Right lung (tissue), 10 donors: ENCODE measurements at places on chromosomes 4 and X. TPM values are rescaled to one million over a fixed set of nuclear protein-coding genes. Genes with fewer than 3 reads are reported as not detected.

The ZDHHC15 gene
- polyA plus RNA-seq, result 7.8 TPM

The ZNF81 gene
- 7.1 TPM for polyA plus RNA-seq

The F9 gene
- polyA plus RNA-seq, result not detected

The CSAG2 gene
- not detected for polyA plus RNA-seq

The PHOX2B gene
- polyA plus RNA-seq, result 0.08 TPM

The CORIN gene
- 3.4 TPM for polyA plus RNA-seq

The NXF2B gene
- 0.76 TPM for polyA plus RNA-seq

The SMARCA5 gene
- polyA plus RNA-seq, result 234 TPM

The PPP2R2C gene
- polyA plus RNA-seq, result 0.22 TPM

The XPNPEP2 gene
- polyA plus RNA-seq, result 8.3 TPM

The MAGEC1 gene
- polyA plus RNA-seq, result not detected

The ADAM29 gene
- 0.10 TPM for polyA plus RNA-seq

The HPGD gene
- 128 TPM for polyA plus RNA-seq

The GRIA3 gene
- 0.58 TPM for polyA plus RNA-seq

The EFNB1 gene
- 57.9 TPM for polyA plus RNA-seq

The KCND1 gene
- 4.0 TPM for polyA plus RNA-seq

DNA sequence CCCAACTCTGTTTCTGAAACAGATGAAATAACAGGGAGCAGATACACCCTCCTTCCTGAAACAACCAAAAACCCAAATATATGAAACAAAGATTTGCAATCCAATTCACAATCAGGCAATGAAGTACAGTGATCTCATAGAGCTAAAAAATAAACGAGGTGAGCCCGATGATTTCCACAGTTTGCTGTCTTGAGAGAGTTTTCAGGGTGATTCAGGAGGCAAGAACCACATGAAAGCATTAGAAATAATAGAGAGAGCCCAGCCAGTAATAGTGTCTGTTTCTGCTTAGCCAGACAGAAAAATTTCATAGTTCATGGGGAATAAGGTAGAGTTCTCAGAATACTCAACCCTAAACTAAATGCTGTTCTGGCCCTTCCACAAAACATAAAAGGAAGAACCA is 296.2 kb downstream of the PDHA2 start:
- DNase-seq, result no peak

GRCh38 chr4:100949350-100949935 is 397.9 kb downstream of the PPP3CA start:
- DNase-seq, result no peak

DNA sequence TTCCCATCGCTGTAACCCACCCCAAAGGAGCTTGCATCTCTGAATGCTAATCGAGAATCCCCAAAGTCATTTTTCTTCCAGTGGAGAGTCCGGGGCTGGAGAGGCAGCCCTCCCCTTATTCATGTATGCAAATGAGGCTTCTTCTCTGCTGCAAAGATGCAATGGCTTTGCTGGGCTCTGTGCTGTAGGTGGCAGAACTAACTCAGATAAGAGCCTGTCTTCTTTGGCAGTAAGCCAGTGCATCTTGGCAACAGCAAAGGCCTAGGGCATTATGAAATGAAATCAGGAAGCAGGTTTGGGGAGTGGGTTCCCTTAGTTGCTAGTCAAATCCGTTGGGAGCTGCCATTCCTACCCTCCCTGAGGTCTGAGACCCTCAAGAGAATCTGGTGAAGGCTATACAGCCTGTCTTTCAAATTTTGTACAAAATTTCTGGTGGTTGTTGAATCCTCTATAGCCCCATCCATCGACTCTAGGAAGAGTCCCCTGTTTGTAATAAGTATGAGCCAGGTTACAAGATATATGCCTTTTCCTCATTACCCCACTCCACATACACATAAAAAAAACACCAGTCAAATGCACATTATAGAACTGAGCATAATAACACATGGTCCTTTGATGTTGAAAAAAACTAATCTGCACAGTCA is 290.6 kb upstream of the TAPT1 start:
- DNase-seq, result peak; percentile 69

GRCh38 chr4:166045457-166045856 is 172.4 kb downstream of the TLL1 start:
- no peak for DNase-seq

- DNase-seq, result no peak
Observed at GRCh38 chr4:163063891-163064290, 102.8 kb downstream of the NAF1 start.

GRCh38 chr4:2745981-2746806 is 9.9 kb downstream of the TNIP2 start:
- no peak for DNase-seq

DNA sequence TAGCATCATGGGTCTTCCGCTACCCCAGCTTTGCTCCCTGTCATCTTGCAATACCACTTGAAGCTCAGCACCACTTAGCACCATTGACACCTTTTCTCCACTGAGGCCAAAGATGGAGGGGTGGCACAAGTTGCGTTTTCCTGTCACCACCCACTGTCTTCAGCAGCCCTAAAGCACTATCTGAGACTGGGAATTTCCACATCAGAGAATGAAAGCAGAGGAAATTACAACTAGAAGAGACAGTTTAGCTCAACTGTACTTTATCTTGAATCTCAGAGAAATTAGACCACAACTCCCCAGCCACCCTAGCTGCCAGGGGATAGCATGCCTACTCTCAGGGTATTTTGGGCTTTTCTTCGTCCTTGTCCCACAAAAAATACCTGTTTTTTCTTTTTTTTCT is 111.0 kb downstream of the DDIT4L start:
- no peak for DNase-seq

DNA sequence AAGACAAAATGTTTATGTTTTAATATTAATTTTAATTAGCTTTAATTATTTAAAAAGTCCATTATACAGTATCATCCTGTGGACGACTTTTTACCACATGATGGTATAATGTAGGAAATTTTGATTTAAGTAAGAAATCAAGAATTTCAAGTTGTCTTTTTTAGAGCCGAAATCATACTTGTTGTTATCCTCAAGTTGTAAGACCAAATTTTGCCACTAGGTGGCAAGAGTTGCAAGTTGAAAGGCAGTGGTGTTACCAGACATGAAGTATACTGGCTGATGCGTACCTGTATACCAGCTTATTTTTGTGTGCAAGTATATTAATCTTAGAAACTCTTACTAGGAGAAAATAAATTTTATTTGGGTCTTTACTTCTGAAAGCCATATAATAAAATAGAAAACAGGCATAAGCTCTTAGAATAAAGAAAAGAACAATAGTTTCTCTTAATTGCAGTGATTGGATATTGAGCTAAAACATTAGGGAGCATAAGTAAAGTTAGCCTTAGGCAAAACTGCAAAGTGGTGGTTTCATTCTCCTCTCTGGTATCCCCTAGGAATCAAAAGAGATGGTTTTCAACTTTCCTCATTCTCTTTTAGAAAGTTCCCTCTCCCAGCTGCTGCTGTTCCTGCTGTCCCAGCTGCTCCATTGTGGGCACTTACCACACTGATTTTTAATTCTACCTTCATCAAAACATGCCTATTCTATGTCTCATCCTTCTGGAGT is 118.0 kb upstream of the WDFY3 start:
- DNase-seq, result peak; percentile 56

DNA sequence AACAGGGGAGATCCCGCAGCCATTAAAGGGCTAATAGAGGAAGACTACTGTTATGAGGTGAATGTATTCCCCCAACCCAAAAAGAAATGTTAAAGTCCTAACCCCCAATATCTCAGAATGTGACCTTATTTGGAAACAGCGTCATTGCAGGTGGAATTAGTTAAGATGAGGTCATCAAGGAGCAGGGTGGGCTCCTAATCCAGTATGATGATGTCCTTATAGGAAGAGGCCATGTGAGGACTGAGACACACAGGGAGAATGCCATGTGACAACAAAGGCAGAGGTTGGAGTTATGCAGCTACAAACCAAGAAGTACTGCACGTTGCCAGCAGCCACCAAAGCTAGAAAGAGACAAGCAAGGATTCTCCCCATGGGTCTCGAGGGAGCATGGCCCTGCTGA is 14.3 kb downstream of the SPP1 start:
- DNase-seq, result no peak

- DNase-seq, result peak; percentile 68
Observed at GRCh38 chr4:2798399-2799223, 5.7 kb downstream of the SH3BP2 start.

- DNase-seq, result no peak
Observed at GRCh38 chr4:170234800-170235199, 145.0 kb upstream of the AADAT start.

DNA sequence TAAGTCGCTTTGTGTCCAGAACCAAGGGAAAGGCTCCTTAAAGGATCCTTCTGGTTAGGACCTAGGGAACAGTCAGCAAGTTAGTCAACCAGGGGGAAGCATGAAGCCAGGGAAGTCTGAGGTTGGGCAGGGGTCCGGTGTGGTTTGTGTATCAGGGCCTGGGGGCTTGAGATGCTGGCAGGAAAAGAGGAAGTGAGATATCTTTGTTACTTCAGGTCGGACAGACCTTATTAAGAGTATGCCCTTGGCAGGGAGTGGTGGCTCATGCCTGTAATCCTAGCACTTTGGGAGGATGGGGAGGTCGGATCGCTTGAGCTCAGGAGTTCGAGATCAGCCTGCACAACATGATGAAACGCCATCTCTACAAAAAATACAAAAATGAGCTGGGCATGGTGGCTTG is 52.3 kb upstream of the TRPC5OS start:
- no peak for DNase-seq

DNA sequence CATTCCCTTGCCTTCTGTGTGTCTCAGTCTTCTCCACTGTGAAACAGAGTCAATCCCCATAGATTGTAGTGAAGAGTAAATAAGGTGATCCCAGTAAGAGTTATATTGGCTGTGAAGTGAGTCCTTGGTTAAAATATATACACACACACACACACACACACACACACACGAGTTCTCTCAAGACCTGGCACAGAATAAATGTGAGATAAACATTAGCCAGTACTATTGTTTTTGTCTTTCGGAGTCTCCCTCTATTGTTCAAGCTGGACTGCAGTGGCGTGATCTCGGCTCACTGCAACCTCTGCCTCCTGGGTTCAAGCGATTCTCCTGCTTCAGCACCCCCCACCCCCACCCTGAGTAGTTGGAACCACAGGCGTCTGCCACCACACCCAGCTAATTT is 44.8 kb upstream of the FAM156A start:
- DNase-seq, result no peak

- no peak for DNase-seq
Observed at GRCh38 chrX:22110729-22111494, 78.8 kb downstream of the PHEX start.

DNA sequence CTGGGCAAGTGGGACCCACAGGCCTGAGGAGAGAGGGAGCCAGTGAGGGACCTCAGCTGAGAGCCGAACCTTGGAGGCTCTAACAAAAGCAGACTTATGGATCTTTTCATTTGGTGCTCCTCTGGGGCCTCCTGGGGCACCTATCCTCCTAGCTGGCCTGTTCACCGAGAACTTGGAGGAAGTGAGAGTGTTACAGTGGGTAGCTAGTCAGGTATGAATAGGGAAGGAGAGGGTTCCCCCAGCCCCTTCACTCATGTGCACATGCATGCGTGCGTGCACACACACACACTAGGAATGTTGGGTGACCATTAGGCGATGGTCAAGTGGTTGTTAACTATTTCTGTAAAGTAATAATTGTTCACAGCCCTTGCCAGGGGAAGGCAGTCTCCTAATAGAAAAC is 18.6 kb upstream of the TMEM185A start:
- no peak for DNase-seq

GRCh38 chr4:69753686-69754085 is 6.7 kb downstream of the SULT1B1 start:
- DNase-seq, result no peak

- DNase-seq, result no peak
Observed at GRCh38 chr4:180423712-180424057, 1819.5 kb upstream of the TENM3 start.

GRCh38 chr4:167873496-167873895 is 218.8 kb upstream of the ANXA10 start:
- DNase-seq, result no peak

GRCh38 chr4:166198041-166198440 is 325.0 kb downstream of the TLL1 start:
- DNase-seq, result no peak

DNA sequence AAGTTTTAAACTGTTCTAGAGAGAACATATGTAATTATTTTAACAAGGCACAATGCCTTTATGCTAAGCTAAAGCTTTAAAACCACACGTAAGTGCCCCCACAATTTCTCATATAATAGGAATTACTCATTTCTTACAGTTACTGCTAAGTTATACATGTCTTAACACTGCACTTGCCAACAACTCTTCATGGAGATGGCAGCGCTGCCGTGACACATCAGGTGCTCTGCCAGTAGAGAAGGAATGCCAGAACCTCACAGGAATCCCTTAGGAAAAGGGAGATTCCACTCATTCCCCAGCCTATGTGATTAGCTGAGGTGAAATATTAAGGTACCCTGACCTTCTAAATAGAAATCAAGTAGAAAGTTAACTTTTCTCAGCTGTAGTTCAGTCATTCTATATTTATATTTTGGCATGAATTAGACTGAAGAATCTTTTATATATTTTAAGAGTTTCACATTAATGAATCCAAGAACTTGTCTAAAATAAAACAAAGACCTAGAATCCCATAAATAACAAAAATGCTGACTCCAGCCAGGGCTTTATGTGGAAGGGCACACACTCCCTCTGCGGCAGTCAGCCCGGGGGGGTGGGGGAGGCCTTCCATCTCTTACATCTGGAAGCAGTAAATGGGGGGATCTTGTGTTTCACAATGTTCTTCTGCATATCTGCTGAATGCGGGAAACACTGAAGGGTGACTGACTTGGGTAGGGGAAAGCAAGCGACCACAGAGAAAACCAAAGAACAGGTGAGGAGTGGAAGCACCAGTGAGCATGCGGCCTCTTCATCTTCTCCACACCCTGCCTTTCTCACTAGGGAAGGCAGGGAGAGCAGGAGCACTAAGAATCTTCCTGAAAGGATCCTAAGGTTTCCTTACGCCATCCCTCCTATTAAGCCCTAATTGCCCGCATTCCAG is 23.7 kb downstream of the ACSL1 start:
- no peak for DNase-seq

DNA sequence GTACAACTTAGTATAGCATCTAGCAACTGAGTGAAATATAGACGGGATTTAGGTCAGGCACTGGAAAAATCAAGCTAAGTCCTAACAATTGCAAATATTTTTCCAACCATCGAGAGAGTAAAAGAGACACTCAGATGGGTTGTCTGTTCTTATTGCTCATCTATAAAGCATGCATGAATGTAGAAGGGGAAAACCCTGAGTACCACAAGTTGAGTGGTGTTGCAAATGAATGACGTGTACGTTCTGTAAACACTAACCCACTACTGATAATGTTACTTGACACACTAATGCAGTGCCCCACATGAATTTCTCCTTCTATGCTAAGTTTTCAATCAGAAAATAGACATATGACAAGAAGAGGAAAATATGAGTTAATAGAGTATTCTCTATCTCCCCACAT is 211.2 kb downstream of the COX18 start:
- DNase-seq, result no peak

GRCh38 chr4:7256984-7257810 is 64.9 kb downstream of the SORCS2 start:
- peak; percentile 17 for DNase-seq

- no peak for DNase-seq
Observed at GRCh38 chrX:111743316-111743715, 62.3 kb downstream of the ALG13 start.

DNA sequence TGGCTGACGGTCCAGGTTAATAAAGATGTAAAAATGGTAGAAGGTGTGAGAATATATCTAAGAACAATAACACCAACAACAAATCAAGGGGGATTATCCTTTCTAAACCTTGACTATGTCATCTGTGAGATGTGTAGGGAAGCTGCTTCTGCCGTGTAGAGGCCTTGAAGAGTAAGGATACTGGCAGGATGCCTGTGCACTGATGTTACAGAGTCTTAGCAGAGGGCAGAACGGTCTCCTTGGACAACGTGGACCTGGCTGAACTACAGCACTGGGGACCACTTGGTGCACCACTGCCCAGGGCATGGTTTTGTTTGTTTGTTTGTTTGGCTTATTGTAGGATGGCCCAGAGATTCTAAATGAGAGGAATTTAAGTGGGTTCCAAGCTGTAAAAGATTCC is 33.5 kb downstream of the GPAT3 start:
- DNase-seq, result no peak
